ENCODE measurements at places on chromosomes 13 and 19.

GRCh38 chr13:90883592-90883991 is 463.9 kb upstream of the MIR17HG start:
- DNase-seq: no peak

DNA sequence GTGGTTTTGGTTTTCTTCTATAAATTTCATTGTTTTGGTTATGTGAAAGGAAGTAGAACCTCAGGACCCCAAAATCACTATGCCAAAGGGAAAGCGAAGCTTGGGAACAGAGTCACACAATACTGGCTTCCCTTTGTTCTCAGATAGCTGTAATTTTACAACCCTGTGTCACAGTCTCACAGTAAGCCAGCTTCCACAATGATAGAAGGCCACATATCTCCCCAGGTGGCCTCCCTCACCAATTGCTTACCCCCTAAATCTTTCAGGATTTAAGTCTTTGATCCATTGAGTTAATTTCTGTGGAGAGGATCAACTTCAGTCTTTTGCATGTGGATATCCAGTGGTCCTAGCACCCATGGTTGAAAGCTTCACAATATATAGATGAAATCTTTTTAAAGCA is 58.7 kb downstream of the SLC15A1 start:
- no peak for DNase-seq

- DNase-seq: no peak
Observed at GRCh38 chr13:37319031-37319443, 213.6 kb upstream of the CSNK1A1L start.

- DNase-seq: no peak
Observed at GRCh38 chr19:30207357-30207756, 164.8 kb upstream of the ZNF536 start.

DNA sequence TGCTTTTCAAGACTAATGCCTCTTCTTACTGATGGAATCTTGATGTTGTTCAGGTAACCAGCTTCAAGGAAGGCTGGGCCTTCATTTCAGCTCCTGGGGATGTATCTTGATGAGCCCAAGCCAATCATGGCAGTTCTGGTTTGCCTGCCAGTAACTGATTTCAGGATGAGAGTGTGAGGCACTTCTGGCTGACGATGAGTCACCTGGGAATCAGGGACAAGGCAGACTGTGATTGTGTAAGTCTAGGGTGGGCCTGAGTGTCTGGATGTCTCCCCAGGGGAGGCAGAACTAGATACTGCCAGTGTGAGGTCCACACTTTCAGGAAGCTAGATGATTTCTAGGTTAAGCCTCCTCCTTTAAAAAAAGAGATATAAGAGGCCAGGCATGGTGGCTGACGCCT is 77.3 kb upstream of the KL start:
- DNase-seq: no peak

Measured in activated T-cell treated with anti-CD3 and anti-CD28 coated beads for 1 hour (primary cell).